ENCODE measurements at places on chromosomes 16 and 17. TPM values are rescaled to one million over a fixed set of nuclear protein-coding genes. Genes with fewer than 3 reads are reported as not detected.

SLC9A5 gene
- 0.33 TPM for total RNA-seq

KRTAP2-2 gene
- total RNA-seq: not detected

CLEC18A gene
- total RNA-seq: 0.39 TPM

SCIMP gene
- not detected for total RNA-seq

HOXB1 gene
- not detected for total RNA-seq

MYH1 gene
- not detected for total RNA-seq

SLC52A1 gene
- total RNA-seq: 0.33 TPM

UTS2R gene
- total RNA-seq: not detected

GP1BA gene
- not detected for total RNA-seq

CAPN15 gene
- 42.8 TPM for total RNA-seq

HAP1 gene
- total RNA-seq: 0.39 TPM

APOH gene
- total RNA-seq: not detected

HASPIN gene
- total RNA-seq: 3.4 TPM

CFAP119 gene
- total RNA-seq: 3.0 TPM

RUNDC1 gene
- 9.8 TPM for total RNA-seq

TBC1D3C gene
- total RNA-seq: not detected

ZNF768 gene
- 36.7 TPM for total RNA-seq

GCGR gene
- total RNA-seq: not detected

KRTAP4-6 gene
- not detected for total RNA-seq

USP43 gene
- total RNA-seq: 2.3 TPM

SRCIN1 gene
- not detected for total RNA-seq

KRT24 gene
- total RNA-seq: 573 TPM

CPHXL gene
- total RNA-seq: not detected
